ENCODE measurements at places on chromosomes 2 and 18. TPM values are rescaled to one million over a fixed set of nuclear protein-coding genes. Genes with fewer than 3 reads are reported as not detected.

DLX2 gene
- not detected for total RNA-seq

DNA sequence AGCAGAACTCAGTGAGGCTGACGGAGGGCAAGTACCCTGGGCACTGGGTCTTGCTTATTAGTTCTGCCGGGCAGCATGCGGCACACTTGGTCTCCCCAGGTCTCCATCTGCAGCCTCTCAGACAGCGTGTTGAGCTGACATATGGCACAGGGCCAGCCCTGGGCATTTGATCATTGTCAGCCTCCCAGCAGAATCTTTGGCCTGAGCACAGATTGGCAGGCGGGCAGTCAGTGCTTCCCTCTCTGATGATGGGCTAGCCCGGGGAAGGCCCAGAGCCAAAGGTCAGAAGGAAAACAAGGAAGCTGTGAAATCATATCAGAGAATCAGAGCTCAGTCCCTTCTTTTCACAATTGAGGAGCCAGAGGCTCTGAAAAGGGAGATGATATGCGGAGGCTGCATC, 150.1 kb upstream of the LRRTM1 start:
- no peak for DNase-seq

POLR1A gene
- 35.9 TPM for total RNA-seq

HOXD13 gene
- total RNA-seq, result 0.77 TPM

SH2D6 gene
- 9.2 TPM for total RNA-seq

APCDD1 gene
- total RNA-seq, result 5.6 TPM

DNA sequence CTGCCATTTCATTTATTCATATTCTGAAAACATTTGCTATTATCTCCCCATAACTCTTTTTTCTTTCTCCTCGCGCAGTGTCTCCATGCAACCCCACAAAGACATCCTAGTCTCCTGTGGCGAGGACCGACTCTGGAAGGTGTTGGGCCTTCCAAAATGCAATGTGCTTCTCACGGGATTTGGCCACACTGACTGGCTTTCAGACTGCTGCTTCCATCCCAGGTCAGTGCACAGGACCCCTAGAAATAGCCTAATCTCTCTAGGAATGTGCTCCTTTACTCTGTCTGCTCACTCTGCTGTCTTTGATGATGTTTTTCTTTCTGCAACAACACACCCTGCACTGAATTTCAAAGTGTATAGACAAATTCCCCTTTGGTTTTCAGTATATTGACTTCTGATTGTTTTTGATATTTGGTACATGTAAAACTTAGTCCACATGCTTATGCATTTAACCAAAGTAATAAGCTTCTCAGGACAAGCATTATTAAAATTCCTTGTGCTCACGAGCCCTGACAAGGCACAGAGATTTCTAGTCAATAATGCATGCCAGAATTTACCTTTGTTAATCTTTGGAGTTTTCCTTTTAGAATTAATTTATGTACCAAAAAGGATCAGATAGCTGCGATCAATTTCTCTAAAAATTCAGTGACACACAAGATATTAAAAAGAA, 548.3 kb upstream of the VWC2L start:
- no peak for DNase-seq

GRCh38 chr18:73594749-73595148, 552.9 kb downstream of the FBXO15 start:
- no peak for DNase-seq

- DNase-seq, result no peak
These were observed 24.8 kb upstream of the ACYP2 start for GRCh38 chr2:54090521-54091117.

DNA sequence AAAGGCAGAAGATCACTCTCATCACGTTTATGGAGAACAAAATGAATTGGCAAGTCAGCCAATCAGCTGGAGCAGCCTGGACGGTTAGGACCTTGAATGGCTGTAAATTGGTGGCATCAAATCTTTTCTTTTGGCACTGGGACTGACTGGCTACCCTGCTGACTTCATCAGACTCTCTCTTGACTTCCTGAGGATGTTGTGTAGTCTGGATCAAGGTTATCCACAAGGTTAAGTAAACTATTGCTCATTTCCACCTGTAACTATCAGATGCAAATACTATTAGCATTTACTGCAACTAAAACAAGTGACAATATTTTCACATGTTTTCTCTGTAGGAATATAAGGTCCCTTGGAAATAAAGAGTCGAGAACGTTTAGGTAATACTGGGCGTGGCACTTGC, 134.3 kb upstream of the RASGRP3 start:
- DNase-seq, result no peak

C2orf92 gene
- 4.6 TPM for total RNA-seq

TRIM54 gene
- total RNA-seq, result 0.24 TPM

GRCh38 chr2:45083175-45083574, 73.9 kb upstream of the SIX2 start:
- no peak for DNase-seq

MCM6 gene
- 14.2 TPM for total RNA-seq

DNA sequence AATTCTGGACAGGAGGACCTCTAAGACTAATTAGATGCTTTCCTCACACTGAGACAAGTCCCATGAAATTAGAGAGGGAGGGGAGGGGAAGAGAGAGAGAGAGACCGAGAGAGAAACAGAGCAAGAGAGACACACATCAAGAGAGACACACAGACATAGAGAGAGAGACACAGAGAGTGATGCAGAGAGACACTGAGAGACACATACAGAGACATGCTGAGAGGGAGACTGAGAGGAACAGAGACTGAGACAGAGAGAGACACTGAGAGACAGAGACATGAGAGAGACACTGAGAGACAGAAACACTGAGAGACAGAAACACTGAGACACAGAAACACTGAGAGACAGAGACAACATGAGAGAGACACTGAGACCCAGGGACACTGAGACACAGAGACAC, 250.8 kb downstream of the TNS1 start:
- DNase-seq, result no peak

SAG gene
- not detected for total RNA-seq

- no peak for DNase-seq
These were observed 12.6 kb downstream of the ITPRID2 start for GRCh38 chr2:181904022-181904632.

GRCh38 chr2:31286961-31287550, 53.1 kb downstream of the EHD3 start:
- DNase-seq, result no peak

GRCh38 chr18:48862132-48862531, 88.6 kb downstream of the SMAD7 start:
- no peak for DNase-seq

DNA sequence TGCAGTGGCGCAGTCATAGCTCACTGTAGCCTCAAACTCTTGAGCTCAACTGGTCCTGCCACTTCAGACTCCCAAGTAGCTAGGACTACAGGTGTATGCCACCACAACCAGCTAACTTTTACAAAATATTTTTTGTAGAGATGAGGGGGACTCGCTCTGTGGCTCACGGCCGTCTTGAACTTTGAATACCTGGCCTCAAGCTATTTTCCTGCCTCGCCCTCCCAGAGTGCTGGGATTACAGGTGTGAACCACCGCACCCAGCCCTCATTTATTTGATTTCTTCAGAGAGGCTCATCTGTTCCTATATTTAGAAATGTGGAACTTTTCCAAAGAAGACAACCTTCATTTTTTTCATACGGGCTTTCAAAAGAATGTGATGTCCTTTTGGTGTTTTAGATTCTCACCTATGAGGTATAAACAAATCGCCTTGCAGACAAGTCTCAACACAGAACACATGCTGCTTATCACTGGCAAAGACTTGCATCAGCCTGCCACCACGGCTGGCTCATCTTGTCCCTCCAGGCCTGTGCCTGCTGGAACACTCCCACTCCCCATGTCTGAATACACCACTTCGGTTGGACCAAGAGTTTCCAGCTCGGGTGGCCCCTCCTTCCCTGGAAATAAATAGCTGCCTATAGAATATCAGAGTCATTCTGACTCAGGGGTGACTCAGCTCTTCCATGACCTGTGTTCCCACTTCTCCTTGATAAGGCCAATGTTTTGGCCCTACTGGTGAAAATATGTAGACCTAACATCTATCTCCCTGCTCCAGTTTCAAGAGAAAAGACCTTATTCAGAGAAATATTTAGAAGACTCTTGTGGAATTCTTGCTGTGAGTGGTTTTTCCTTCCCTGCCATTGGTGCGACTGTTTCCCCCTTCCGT, 202.6 kb downstream of the TGIF1 start:
- peak; percentile 79 for DNase-seq

BOLA3 gene
- 95.1 TPM for total RNA-seq

- DNase-seq, result no peak
These were observed 481.1 kb downstream of the CBLN2 start for GRCh38 chr18:72063001-72063400.

BOLL gene
- not detected for total RNA-seq

- DNase-seq, result no peak
These were observed 501.8 kb downstream of the EIPR1 start for GRCh38 chr2:2875831-2876230.

- DNase-seq, result no peak
These were observed 61.1 kb upstream of the RND3 start for GRCh38 chr2:150548527-150548926.

- DNase-seq, result no peak
These were observed 448.7 kb upstream of the TCF4 start for GRCh38 chr18:56036741-56037140.

DNA sequence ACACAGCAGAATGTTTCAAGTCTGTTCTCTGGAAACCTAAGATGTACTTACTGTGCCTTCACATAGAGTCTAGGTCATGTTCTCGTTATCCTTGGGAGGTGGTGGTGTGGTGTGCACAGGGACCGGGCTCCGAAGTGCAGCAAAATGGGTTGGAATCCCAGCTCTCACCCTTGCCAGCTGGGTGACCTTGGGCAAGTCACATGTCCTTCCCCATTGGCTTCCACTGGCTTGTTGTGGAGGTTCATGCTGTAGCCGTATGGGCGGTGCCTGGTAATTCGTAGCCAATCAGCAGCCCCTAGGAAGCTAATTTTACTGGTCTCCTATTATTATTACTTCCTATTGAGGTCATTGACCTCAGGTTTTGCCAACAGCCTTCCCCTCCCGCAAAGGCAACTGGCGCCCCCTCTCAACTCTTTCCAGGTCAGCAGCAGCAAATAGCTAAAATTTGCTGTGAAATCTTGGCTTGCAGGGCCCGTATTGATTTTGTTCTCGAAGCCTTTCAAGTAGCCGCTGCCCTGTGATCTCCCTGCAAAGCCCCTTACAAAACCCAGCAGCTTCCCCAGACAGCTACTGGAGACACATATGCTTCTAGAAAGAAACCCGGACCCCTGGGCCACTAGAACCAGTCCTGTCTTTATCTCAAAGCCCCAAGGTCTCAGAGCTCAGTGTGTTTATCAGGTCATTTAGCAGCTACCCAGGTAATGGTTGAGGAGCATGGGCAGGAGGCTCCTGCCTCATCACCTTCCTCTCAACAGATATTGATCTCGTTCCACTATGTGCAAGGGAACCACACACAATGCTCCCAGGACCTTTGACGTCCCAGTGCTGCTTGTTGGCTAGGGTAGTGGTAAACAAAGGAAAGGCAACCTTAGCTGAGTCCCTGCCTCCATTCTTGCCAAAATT, 66.5 kb upstream of the SLC1A4 start:
- DNase-seq, result no peak

TEKT4 gene
- total RNA-seq, result not detected

DNA sequence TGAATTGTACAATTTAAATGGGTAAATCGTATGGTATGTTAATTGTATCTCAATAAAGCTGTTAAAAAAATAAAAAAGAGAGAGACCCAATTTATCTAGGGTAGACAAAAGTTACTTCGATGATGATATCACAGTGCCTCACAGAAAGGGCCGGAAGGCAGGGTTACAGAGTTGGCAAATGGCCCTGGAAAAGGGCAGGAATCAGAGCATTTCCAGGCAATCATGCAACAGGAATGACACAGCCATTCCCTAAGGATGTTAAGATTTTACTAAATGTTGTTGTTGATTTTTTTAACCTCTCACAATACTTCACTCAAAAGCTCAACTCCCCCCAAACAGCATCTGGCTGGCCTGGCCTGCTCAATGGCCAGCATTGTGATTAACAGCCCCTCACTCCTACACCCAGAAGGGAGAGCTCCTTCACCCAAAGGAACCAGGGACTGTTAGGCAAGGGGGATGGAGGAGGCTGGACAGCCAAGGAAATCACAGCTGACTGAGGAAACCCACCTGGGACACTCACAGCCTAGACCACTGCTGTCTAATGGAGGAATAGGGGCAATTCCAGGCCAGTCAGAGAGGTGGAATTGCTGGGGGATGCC, 7.7 kb upstream of the SP100 start:
- no peak for DNase-seq

- no peak for DNase-seq
These were observed 681.0 kb downstream of the KCNJ3 start for GRCh38 chr2:155379494-155379893.

DNA sequence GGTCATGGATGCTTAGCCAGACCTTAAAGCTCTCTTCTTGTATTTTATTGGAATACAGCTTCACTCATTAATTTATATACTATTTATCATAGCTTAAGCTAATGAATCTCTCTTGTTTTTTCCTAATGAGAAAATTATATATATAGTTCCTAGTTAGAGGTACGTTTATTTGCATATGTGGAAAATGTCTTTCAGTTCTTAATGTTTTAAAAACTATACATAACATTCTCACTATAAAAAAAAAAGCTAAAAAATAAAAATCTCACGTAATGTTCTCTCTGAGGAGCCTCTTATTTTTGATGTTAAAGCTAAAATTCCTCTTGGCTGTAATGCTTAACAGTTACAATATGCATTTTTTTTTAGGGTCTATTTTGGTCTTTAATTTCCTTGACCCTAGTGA, 16.6 kb downstream of the UGP2 start:
- no peak for DNase-seq

CSRNP3 gene
- 1.5 TPM for total RNA-seq

Data from colonic mucosa (tissue), 4 donors.